ENCODE measurements at places on chromosomes 12 and 14. TPM values are rescaled to one million over a fixed set of nuclear protein-coding genes. Genes with fewer than 3 reads are reported as not detected.

GALNT9 gene
- not detected for polyA plus RNA-seq

RIPK3 gene
- not detected for polyA plus RNA-seq

RNASE8 gene
- polyA plus RNA-seq: not detected

- no peaks in the 10 kb centered on the region for H3K27me3 ChIP-seq
- H3K4me3 ChIP-seq: no peak overlapping the region
- no peak for DNase-seq
- no peak overlapping the region for H3K27ac ChIP-seq
- H3K4me1 ChIP-seq: no peaks in the 10 kb centered on the region
Observed at GRCh38 chr12:48092611-48093010, 13.3 kb downstream of the SENP1 start.

DNA sequence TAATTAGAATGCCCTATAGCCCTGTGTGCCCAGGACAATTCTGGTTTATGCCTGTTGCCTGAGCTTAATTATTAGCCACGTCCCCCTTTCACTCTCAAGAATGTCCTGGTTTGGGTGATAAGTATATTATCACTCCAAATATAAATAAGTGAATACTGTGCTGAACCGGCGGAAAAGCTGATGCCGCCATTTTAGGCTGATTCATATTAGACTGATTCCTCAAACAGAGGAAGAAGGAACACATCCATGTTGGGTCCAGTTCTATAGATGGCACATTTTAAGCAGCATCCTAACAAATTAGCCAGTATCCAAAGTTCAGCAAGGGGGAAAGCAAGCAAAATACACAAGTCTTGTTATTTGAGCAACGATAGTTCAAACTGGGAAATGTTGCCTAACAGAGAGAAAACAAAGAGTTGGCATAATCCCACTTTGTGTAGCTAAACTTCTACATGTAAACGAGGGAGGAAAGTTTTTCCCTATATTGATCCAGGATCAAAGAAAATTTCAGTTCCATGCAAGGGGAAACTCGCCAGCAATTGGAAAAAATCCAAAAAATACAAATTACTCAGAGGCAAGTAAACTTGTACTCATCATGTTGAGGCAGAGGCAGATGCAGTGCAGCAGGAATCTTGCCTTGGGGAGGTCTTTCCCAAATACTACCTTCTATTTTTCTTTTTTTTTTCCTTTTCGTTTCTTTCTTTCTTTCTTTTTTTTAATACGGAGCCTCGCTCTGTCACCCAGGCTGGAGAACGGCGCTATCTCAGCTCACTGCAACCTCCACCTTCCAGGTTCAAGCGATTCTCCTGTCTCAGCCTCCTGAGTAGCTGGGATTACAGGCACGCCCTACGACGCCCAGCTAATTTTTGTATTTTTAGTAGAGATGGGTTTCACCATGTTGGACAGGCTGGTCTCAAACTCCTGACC lies 96.2 kb downstream of the ITPR2 start:
- no peak overlapping the region for H3K27ac ChIP-seq
- H3K36me3 ChIP-seq: no peaks in the 10 kb centered on the region
- no peak overlapping the region for H3K4me3 ChIP-seq
- H3K4me1 ChIP-seq: peaks cover 2% of the 10 kb centered on the region

DNA sequence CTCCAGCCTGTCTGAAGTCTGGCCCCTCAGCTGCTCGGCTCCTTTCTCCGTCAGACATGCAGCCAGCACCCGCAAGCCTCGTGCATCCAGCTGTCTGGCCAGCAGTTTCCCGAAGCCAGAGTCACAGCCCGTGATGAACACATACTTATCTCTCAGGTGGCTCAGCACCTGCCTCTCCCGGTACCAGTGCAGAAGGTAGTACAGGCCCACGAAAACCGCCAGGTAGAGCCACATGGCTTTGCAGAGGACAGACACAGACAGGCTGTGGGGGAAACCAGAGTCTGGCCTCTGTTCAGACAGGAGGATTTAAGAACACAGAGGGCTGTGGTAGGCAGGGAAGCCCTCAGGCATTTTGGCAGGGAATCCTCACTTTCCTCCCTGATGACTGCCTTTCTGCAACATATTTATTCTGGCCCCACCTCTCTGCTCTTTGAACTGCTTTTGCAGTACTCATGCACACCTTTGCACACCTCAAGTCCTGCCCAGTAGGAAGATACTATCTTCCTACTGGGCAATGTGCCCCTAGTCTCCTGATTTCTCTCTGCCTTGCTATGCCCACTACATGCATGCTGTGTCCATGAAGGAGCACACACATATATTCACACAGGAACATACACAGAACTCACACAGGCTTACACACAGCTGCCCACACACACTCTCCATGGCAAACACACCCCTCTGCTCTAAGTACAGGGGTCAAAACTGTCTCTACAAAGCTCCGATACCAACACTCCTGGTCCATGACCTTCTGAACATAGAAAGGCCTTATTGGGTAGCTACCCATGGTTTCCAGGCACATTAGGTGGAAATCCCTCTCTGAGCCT lies at the start of gene RDH16:
Gene RDH16 (minus strand): TSS at position 380 of the 824 bp plus-strand sequence. CDS start 146 bp downstream, at position 234.
- no peak for DNase-seq
- no peak within 1 kb of the TSS for H3K4me3 ChIP-seq
- no peaks in the 10 kb centered on the region for H3K36me3 ChIP-seq
- H3K4me1 ChIP-seq: no peaks in the 10 kb centered on the region
- no peak within 1 kb of the TSS for H3K27ac ChIP-seq

- no peaks in the 10 kb centered on the region for H3K36me3 ChIP-seq
- H3K4me3 ChIP-seq: no peak overlapping the region
- H3K27me3 ChIP-seq: peaks cover 47% of the 10 kb centered on the region
- H3K27ac ChIP-seq: no peak overlapping the region
- H3K4me1 ChIP-seq: no peaks in the 10 kb centered on the region
Observed at GRCh38 chr12:4228122-4228580, 45.4 kb upstream of the CCND2 start.

- H3K4me1 ChIP-seq: peaks cover 26% of the 10 kb centered on the region
- no peaks in the 10 kb centered on the region for H3K27me3 ChIP-seq
- peak overlapping the region; percentile 86 for H3K27ac ChIP-seq
- H3K36me3 ChIP-seq: no peaks in the 10 kb centered on the region
- peak overlapping the region; percentile 59 for H3K4me3 ChIP-seq
- no peak for DNase-seq
Observed at GRCh38 chr14:102316338-102316742, 3.2 kb upstream of the ZNF839 start.

DNA sequence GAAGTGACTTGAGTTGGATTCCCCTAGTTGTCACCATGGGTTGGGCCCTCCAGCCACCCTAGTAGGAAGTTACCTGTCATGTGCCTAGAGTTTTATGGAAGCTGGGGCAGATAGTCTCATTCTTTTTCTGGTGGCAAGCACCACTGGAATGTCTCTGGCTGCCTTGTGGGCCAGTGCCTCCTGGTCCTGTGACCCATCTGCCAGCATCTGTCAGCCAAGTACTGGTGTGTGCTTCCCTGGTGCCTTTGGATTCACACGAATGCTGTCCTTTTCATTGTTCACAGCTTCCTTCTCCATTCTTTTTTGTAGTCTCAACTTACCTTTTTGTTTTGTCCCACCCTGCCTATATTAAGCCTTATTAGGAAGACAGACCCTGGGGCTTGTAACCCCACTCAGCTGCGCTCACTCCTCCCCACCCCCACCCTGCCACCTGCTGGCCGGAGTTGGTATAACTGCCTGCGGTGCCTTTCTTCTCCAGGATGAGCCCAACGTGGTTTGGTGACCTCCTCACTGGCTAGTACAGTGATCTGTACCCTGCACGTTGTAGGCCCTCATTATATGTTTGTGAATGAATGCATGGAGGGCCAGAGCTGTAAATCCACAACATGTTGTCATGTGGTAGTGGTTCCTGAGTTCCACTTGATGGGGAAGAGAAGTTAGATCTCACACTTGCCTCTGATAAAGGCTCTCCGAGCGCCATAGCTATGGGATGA lies 125.7 kb downstream of the TSPAN9 start:
- no peak overlapping the region for H3K4me3 ChIP-seq
- peaks cover 55% of the 10 kb centered on the region for H3K4me1 ChIP-seq
- DNase-seq: peak; percentile 83
- H3K27ac ChIP-seq: no peak overlapping the region
- no peaks in the 10 kb centered on the region for H3K27me3 ChIP-seq

DNA sequence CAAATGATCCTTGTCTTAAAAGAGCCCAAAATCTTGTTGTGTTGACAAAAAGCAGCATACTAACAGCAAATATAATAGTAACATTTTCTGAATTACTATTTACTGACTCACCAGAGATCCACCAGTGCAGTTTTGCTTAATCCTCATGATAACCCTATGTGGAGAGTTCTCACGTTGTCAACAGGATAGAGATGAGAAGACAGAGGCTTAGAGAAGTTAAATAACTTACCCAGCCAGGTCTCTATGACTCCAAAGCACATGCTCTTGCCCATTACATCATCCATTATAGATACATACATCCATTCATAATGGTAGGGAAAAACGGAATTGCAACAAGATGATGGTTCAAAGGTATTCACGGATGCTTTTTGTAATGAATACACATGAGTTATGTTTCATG lies 111.9 kb downstream of the PAX9 start:
- H3K27ac ChIP-seq: no peak overlapping the region
- H3K36me3 ChIP-seq: no peaks in the 10 kb centered on the region
- H3K27me3 ChIP-seq: no peaks in the 10 kb centered on the region
- H3K4me1 ChIP-seq: no peaks in the 10 kb centered on the region
- no peak overlapping the region for H3K4me3 ChIP-seq

- peaks cover 47% of the 10 kb centered on the region for H3K36me3 ChIP-seq
- H3K4me1 ChIP-seq: no peaks in the 10 kb centered on the region
- no peak overlapping the region for H3K27ac ChIP-seq
Observed at GRCh38 chr14:81474148-81474492, 59.5 kb downstream of the SEL1L start.

- DNase-seq: no peak
- no peak overlapping the region for H3K27ac ChIP-seq
- H3K4me1 ChIP-seq: no peaks in the 10 kb centered on the region
- H3K36me3 ChIP-seq: peaks cover 88% of the 10 kb centered on the region
Observed at GRCh38 chr12:101379149-101379548, 28.4 kb downstream of the ARL1 start.

GRCh38 chr12:13179211-13180074 lies 17.1 kb upstream of the EMP1 start:
- peak overlapping the region; percentile 55 for H3K27ac ChIP-seq
- peak overlapping the region; percentile 26 for H3K4me3 ChIP-seq
- DNase-seq: peak; percentile 54
- no peaks in the 10 kb centered on the region for H3K36me3 ChIP-seq

- no peaks in the 10 kb centered on the region for H3K36me3 ChIP-seq
- no peak for DNase-seq
- H3K4me3 ChIP-seq: no peak overlapping the region
- peaks cover 18% of the 10 kb centered on the region for H3K27me3 ChIP-seq
- no peak overlapping the region for H3K27ac ChIP-seq
Observed at GRCh38 chr14:22420598-22421186, 168.3 kb downstream of the DAD1 start.

GRCh38 chr12:53224061-53224896 lies 7.7 kb downstream of the RARG start:
- no peak overlapping the region for H3K4me3 ChIP-seq
- no peaks in the 10 kb centered on the region for H3K36me3 ChIP-seq
- DNase-seq: peak; percentile 69

DNA sequence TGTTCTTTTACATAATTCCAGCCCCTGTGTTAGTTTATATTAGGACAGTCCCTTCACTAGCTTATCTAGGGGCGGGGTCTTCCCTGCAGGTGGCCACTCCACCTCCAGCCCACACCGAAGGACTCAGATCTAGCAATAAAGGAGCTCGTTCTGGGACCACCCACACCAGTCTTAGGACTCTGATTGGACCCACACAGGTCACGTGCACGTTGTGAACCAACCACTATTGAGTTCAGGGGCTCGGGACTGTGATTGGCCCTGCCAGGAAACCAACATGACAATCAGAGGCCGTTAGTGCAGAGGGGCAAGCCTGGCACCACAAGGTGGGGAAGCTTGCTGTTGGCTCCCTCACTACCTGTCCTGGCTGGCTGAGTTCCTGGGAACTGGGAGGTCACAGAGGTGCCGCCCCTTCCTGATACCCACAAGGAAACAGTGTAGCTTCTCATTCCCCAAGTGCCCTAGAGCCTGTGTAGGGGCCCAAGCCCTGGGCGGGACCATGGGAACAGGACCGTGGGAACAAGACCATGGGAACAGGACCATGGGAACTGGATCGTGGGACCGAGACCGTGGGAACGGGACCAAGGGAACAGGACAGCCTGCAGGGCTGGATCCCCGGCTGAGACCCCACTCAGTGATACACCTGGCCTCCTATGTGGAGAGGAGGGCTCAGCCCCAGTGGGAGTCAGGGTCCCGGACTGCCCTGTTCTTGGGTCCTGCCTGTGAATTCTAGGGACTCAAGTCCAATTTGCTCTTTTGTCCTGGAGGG lies 297.8 kb downstream of the ADGRD1 start:
- no peaks in the 10 kb centered on the region for H3K36me3 ChIP-seq
- no peak overlapping the region for H3K27ac ChIP-seq
- no peak for DNase-seq
- H3K27me3 ChIP-seq: no peaks in the 10 kb centered on the region
- H3K4me1 ChIP-seq: no peaks in the 10 kb centered on the region
- no peak overlapping the region for H3K4me3 ChIP-seq
